Stimulated activated naive CD4-positive, alpha-beta T cell (primary cell): ENCODE measurements at places on chromosomes 13 and 19.

GRCh38 chr19:42422901-42423461 is 4.2 kb downstream of the LIPE start:
- DNase-seq = peak; percentile 84

GRCh38 chr13:30526612-30527495 is 61.1 kb upstream of the HMGB1 start:
- no peak for DNase-seq

GRCh38 chr13:60945396-60945795 is 470.3 kb downstream of the PCDH20 start:
- DNase-seq = no peak

- DNase-seq = peak; percentile 84
Measured at GRCh38 chr19:16584248-16585093, 12.3 kb upstream of the SLC35E1 start.

DNA sequence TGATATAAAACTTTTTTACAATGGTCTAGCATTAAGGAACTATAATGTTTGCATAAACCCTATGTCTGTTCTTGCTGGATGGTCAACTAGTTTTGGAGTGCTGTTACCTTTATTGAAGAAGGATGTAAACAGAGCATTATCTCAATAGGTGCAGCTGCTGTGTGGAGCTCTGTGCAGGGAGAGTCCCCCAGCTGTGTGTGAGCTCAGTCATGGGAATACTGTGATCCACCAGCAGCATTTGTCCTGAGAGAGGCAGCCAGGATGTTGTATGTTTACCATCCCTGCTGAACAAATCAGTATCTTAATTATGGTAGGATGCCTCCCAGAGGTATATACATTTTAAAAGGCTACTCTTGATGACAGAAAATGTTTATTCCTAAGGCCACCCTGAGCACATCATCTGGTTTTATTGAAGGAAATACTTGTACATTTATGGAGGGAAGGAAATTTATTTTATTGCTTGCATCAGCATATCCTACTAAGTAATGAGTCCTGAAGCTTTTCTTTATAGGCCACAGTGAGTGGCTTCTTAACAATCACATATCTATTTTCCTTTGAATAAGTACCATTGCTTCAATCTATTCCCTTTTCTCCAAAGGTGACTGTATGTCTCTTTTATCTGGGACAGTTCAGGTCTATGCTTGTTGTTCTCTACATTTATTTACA is 11.7 kb downstream of the RAP2A start:
- DNase-seq = no peak

DNA sequence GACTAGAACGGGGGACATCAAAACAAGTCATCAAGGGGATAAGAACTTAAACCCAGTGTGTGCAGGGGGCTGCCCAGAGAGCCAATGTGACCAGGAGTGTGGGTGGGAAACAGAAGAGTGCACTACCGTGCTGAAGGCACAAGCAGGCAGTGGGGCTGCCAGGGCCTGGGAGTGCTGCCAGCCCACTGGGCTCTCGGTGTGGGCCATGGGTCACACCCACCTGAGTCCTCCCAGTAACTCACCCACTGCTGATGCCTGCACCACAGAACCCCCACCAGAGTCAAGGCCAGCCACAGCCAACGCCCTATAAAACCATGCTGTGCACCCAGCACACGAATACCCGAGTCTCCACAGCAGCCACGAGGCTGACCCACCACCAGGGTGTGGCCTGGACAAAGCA is 8.5 kb downstream of the MED26 start:
- no peak for DNase-seq
